ENCODE measurements at places on chromosomes 11 and 22. TPM values are rescaled to one million over a fixed set of nuclear protein-coding genes. Genes with fewer than 3 reads are reported as not detected.

The DDX10 gene
- 56.0 TPM for total RNA-seq

The ACR gene
- not detected for total RNA-seq

The OR51I1 gene
- not detected for total RNA-seq

The VSIG2 gene
- 0.18 TPM for total RNA-seq

The CCDC89 gene
- not detected for total RNA-seq

The TESMIN gene
- 3.2 TPM for total RNA-seq

GRCh38 chr11:72792437-72793021 is 1.3 kb downstream of the STARD10 start:
- peaks cover 30% of the 10 kb centered on the region for H3K4me1 ChIP-seq
- H3K36me3 ChIP-seq, result no peaks in the 10 kb centered on the region
- H3K27me3 ChIP-seq, result no peaks in the 10 kb centered on the region
- peak overlapping the region; percentile 100 for H3K27ac ChIP-seq
- DNase-seq, result no peak
- peak overlapping the region; percentile 99 for H3K4me3 ChIP-seq

DNA sequence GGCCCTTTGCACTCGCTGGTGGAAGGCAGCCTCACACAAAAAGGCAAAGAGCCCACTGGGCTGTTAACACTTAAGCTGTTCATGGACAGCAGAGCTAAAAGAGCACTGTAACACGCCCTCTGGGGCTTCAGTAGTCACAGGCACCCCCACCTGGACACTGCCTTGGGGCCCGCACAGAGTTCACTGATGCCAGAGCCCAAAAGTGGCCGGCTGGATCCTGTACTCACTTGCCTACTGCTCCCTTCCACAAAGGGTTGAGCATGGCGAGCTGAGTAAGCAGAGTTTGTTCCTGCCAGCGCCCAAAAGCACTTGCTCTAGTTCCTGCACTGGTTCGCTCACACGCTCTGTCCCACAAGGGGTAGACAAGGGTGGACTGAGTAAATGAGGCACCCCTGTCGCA is 78.8 kb downstream of the RELT start:
- H3K27ac ChIP-seq, result no peak overlapping the region
- H3K4me1 ChIP-seq, result peaks cover 2% of the 10 kb centered on the region
- no peaks in the 10 kb centered on the region for H3K27me3 ChIP-seq
- peaks cover 2% of the 10 kb centered on the region for H3K36me3 ChIP-seq
- H3K4me3 ChIP-seq, result no peak overlapping the region

DNA sequence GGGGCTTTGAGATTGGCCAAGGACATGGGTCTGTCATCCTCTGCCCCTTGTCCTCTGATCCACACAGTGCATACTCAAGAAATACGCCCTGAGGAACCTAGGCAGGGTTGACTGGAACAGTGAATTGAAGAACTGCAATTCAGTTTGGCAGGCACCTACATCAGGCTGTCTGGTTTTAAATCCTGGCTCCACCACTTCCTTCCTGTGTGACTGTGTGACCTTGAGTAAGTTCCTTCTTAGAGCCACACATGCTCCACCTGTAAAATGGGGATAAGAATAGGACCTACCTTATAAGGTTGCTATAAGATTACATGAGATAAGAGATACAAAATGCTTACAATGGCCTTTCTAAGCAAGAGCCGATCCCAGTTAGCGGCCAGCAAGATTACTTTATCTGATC is 15.8 kb upstream of the TCF20 start:
- no peak for DNase-seq
- H3K4me3 ChIP-seq, result no peak overlapping the region
- H3K4me1 ChIP-seq, result peaks cover 18% of the 10 kb centered on the region
- H3K27me3 ChIP-seq, result peaks cover 11% of the 10 kb centered on the region
- no peaks in the 10 kb centered on the region for H3K36me3 ChIP-seq
- H3K27ac ChIP-seq, result no peak overlapping the region

- H3K4me3 ChIP-seq, result no peak overlapping the region
- H3K36me3 ChIP-seq, result no peaks in the 10 kb centered on the region
These were observed 411.3 kb upstream of the TENM4 start for GRCh38 chr11:79852176-79852575.

- DNase-seq, result no peak
- no peaks in the 10 kb centered on the region for H3K36me3 ChIP-seq
- H3K27ac ChIP-seq, result no peak overlapping the region
These were observed 1162.6 kb upstream of the TENM4 start for GRCh38 chr11:80603472-80603871.

GRCh38 chr11:35144136-35144741 is 5.3 kb downstream of the CD44 start:
- peak; percentile 79 for DNase-seq
- H3K27ac ChIP-seq, result peak overlapping the region; percentile 99
- H3K36me3 ChIP-seq, result peaks cover 84% of the 10 kb centered on the region
- no peaks in the 10 kb centered on the region for H3K27me3 ChIP-seq
- H3K4me3 ChIP-seq, result peak overlapping the region; percentile 78
- H3K4me1 ChIP-seq, result peaks cover 74% of the 10 kb centered on the region

DNA sequence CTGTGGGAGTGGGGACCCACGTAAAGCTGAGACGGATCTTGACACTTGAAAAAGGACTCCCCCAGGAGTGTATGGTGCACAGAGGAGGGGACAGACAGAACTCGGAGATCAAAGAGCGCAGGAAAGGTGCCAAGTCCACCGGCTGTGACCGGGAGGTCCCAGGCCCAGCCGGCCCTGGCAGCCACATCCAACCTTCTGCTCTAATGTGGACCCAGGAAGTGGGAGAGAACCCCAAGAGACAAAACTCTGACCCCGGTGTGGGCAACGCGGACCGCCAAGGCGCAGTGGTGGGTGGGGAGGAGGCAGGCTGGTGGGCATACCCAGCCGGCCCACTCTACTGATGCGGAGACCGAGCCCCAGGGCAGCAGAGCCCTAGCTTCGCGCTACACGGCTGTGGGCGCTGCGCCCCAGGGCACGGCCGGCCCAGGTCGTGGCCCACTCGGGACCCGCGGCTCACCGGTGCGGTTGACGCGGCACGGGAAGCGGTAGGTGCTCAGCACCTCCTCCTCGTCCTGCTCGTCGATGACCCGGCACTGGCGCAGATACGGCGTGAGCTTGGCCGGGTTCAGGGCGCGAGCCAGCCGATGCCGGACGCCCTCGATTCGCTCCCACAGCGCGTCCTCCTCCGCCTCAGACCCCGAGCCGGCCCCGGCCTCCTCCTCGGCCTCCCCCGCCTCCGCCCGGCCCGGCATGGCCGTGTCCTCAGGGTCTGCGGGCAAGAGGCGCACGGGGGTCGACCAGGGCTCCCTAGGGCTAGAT is 527 bp downstream of the CARD10 start:
- H3K36me3 ChIP-seq, result no peaks in the 10 kb centered on the region
- no peaks in the 10 kb centered on the region for H3K4me1 ChIP-seq
- DNase-seq, result no peak
- peak overlapping the region; percentile 52 for H3K4me3 ChIP-seq
- H3K27ac ChIP-seq, result no peak overlapping the region

DNA sequence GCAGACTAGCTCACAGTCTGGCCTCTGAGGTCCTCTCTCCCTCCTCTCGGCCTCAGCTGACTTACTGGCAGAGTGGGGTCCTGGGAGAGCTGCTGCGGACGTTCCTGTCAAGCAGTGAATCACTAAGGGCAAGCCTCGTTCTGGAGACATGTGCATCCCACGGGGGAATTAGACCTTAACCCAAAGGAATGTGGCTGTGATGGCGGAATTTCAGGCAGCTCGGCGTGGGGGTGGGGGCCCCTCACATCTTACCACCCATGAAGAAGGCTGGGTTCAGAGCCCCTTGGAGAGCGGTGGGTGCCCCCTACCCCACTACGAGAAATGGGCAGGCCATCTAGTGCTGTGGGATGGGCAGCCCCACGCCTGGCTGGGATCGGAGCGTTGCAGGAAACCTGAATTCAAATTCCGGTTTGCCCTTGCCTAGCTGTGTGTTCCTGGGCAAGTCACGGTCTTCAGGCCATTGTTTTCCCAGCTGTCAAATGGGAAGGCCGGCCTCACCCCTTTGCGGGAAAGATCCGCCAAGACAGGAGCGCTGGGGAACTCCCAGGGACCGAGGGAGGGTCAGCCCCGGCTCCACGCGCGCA is 554 bp downstream of the LRRC32 start:
- peak overlapping the region; percentile 67 for H3K4me3 ChIP-seq
- H3K27ac ChIP-seq, result peak overlapping the region; percentile 11
- no peaks in the 10 kb centered on the region for H3K36me3 ChIP-seq
- H3K4me1 ChIP-seq, result peaks cover 43% of the 10 kb centered on the region

- peaks cover 26% of the 10 kb centered on the region for H3K4me1 ChIP-seq
- peaks cover 72% of the 10 kb centered on the region for H3K27me3 ChIP-seq
- peak within 1 kb of the TSS; percentile 61 for H3K4me3 ChIP-seq
- DNase-seq, result peak; percentile 34
- H3K36me3 ChIP-seq, result no peaks in the 10 kb centered on the region
These were observed at the start of gene SYT12 for GRCh38 chr11:67022961-67023956. SYT12 (plus strand) TSS chr11:67023134; CDS start chr11:67030145, 7,011 bp downstream.

- H3K27me3 ChIP-seq, result no peaks in the 10 kb centered on the region
- DNase-seq, result no peak
- peaks cover 2% of the 10 kb centered on the region for H3K4me1 ChIP-seq
These were observed 195.1 kb upstream of the PLET1 start for GRCh38 chr11:112455791-112456190.

- H3K4me1 ChIP-seq, result peaks cover 10% of the 10 kb centered on the region
- peak; percentile 14 for DNase-seq
- no peak overlapping the region for H3K27ac ChIP-seq
- peaks cover 76% of the 10 kb centered on the region for H3K27me3 ChIP-seq
These were observed 1.7 kb downstream of the YAP1 start for GRCh38 chr11:102111787-102112508.

- no peaks in the 10 kb centered on the region for H3K4me1 ChIP-seq
- no peaks in the 10 kb centered on the region for H3K27me3 ChIP-seq
- H3K4me3 ChIP-seq, result no peak overlapping the region
- no peak for DNase-seq
- H3K36me3 ChIP-seq, result no peaks in the 10 kb centered on the region
- H3K27ac ChIP-seq, result no peak overlapping the region
These were observed 816.9 kb upstream of the CCDC90B start for GRCh38 chr11:84103096-84103495.

Data from activated naive CD8-positive, alpha-beta T cell treated with anti-CD3 and anti-CD28 coated beads for 36 hours (primary cell).